ENCODE measurements at places on chromosomes 6 and 20.
A peak's percentile ranks its signal among the peaks of the same experiment; 100 is the strongest.

DNA sequence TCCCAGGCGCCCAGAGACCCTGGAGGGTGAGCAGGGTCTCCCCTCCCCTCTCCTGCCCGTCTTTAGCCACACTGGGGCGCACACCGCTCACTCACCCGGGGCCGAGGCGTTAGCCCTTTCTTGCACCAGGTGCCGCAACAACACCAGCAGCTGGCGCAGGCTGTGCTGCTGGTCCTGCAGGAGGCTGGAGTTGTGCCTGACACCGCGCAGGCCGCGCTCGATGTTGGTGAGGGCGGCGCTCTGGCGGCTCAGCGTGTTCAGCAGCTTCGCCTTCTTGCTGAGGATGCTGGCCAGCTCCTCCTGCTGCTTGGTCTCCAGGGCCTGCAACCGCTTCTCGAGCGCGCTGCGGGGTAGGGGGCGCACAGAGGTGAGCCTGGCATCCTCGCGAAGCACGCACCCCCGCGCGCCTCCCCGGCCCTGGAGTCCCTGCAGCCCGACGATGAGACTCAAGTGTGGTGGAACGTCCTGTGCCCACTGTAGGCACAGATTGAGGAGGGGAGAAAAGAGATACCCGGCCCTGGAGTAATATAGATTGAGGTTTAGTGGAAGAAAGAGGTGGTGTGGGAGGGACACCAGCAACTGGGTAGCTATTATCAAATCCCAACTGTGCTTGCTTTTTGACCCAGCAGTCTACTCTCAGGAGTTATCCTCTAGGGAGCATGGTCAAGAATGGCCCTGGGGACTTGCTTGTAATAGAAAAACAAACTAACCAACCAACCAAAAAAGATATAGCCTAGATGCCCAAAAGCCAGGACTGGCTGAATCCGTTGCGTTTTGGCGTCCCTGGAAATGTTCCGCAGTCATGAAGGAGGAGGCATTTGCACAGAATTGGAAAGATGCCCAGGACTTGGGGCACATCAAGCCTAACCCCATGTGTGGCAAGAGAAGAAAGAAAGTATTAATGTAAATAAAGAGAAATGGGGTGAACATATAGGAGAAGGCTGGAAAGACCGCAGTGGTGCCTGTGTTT lies 30.9 kb downstream of the ANGPT4 start:
- H3K4me1 ChIP-seq, result no peaks in the 10 kb centered on the region
- peak; percentile 77 for DNase-seq
- no peaks in the 10 kb centered on the region for H3K27me3 ChIP-seq
- H3K4me3 ChIP-seq, result no peak overlapping the region

DNA sequence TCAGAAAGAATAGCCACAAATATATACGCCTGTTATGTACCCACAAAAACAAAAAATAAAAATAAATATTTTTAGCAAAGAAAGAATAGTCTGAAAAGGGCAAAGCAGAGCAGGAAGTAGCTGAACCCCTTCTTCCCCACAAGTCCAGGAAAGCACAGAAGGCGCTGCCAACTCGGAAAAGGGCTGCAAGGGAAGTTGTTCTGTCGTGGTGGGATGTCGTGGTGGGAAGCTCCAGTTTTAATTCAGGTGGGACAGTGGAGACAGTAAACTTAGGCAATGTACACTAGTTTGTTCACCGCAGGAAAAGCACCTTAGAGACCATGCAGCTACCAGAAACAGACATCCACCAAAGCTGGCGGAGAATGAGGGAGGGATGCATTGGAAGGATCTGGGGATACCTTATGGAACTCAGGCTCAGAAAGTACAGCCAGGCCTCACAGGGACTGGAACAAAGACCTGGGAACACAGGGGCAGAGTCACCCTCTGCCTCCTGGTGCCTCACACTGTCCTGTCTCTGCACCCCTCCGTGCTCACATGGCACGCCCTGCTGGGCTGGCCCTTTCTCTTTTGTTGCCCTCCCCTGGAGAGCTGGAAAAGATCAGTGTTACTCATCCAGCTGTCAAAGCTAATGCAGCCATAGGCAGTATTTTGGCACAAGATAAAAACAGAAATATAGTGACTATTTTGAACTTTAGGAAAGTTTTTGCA lies 3.3 kb upstream of the APMAP start:
- no peak for DNase-seq
- H3K27me3 ChIP-seq, result no peaks in the 10 kb centered on the region
- no peaks in the 10 kb centered on the region for H3K36me3 ChIP-seq
- H3K27ac ChIP-seq, result no peak overlapping the region
- H3K4me3 ChIP-seq, result no peak overlapping the region
- 0 out of 2 replicates have a peak, but pooled peaks cover 1% of the 10 kb centered on the region for H3K4me1 ChIP-seq

DNA sequence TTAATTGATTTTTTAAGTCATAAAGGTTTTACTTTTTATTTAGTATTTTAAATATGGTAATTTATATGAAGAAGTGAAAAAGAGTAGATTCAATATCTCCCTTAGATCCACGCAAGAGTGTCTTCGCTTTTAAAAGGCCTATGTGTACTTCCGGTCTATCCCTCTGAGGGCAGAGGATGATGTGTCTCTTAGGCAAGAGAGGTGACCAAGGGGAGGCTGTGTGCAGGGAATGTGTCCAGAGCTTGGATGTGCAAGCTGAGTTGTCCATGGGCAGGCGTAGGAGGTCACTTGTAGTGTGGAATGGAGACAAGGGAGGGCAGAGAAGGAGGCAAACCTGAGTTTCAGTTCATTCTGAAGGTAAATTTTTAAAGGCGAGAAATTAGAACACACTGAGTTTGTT lies 113.9 kb downstream of the CRYBG1 start:
- no peak overlapping the region for H3K4me3 ChIP-seq
- no peaks in the 10 kb centered on the region for H3K27me3 ChIP-seq
- DNase-seq, result no peak
- no peaks in the 10 kb centered on the region for H3K4me1 ChIP-seq
- H3K36me3 ChIP-seq, result no peaks in the 10 kb centered on the region

- no peak overlapping the region for H3K4me3 ChIP-seq
- H3K4me1 ChIP-seq, result 0 out of 2 replicates have a peak, but pooled peaks cover 1% of the 10 kb centered on the region
- DNase-seq, result no peak
- no peak overlapping the region for H3K27ac ChIP-seq
- H3K27me3 ChIP-seq, result no peaks in the 10 kb centered on the region
Measured at GRCh38 chr6:8657522-8657921, 222.2 kb upstream of the SLC35B3 start.

DNA sequence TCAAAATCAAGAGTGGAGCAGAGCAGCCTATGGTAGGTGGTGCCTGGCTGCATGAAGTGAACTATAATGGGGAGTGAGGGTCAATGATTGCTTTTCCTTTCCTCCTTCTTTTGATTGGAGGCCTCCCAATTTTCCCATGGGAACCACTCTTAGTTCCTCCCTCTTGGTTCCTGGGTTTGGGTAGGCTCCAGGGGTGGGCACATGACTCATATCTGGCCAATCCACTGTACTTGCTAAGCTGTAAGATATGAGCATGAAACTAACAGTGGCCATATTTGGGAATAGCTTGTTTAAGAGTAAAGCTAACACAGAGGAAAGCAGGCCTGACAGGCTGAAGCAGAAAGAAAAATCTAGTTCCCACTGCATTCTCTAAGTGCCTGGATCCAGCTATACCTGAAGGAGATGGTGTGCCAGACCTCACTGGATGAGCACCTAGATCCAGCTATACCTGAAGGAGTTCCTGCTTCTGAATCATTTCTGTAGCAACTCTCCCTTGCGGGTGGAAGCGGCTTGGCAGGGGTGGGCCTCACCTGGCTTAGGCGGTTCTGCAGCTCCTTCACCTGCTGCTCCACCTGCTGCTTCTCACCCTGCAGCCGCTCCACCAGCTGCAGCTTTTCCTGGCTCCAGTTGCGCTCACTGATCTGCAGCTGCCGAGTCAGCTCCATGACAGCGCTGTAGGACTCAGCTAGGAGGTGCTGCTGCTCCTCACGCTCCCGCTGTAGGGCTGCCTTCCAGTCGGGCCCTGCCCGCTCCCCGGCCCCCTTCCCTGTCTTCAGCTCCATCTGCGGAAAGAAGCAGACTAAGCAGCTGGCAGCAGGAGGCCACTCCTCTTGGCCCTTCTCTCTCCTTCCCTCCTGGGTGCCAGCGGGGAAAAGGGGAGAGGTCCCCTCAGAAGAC lies 29.0 kb upstream of the DSN1 start:
- peaks cover 9% of the 10 kb centered on the region for H3K36me3 ChIP-seq
- H3K4me1 ChIP-seq, result no peaks in the 10 kb centered on the region
- no peak overlapping the region for H3K27ac ChIP-seq
- no peaks in the 10 kb centered on the region for H3K27me3 ChIP-seq

DNA sequence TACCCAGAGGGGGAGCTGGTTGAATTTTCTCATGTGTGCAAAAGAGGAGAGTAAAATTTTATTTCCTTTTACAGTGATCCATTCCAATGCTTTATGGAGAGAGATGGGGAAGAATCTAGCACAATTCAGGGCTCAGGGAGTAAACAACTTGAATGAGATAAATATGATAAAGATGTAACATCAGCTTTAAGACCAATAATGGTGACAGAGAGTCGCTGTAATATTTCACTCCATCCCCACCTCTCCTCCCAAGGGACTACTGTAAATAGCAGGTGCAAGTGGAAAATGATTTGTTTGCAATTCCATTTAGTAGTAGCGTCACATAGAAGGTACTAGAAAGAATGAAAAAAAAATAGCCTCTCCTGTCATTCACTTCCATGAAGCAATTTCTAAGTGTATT lies 4.8 kb downstream of the CRISP3 start:
- no peak overlapping the region for H3K4me3 ChIP-seq
- H3K27me3 ChIP-seq, result no peaks in the 10 kb centered on the region
- H3K36me3 ChIP-seq, result no peaks in the 10 kb centered on the region
- H3K27ac ChIP-seq, result no peak overlapping the region
- DNase-seq, result no peak
- H3K4me1 ChIP-seq, result no peaks in the 10 kb centered on the region

- H3K36me3 ChIP-seq, result no peaks in the 10 kb centered on the region
- no peaks in the 10 kb centered on the region for H3K4me1 ChIP-seq
- no peak overlapping the region for H3K4me3 ChIP-seq
- H3K27ac ChIP-seq, result no peak overlapping the region
Measured at GRCh38 chr20:60048634-60049521, 90.7 kb downstream of the CDH26 start.

DNA sequence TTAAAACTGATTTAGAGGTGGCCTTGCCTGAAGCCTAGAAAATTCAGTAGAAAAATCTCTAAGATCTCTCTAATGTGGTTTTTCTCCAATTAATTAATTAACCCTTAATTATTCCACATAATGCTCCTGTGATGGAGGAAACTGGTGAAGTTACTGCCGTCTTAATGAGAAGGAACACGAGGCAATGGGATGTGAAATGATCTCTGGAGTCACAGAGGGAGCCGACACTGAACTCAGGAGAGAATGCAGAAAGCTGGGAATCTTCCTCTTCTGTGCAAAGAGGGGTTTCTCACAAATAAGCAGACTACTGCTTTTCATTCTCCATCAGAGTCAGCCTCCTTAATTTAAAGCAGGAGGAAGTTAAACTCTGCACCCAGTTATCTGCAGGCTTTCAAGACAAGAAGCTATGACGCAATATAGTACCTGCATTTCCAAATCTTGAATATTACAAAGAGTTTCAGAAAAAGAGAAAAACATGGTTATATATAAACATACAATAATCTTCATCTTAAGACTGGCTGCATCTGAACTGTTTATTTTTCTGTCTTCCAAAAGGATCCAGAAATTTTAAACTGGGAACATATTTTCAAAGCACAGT lies 18.1 kb upstream of the SNRPB2 start:
- peaks cover 2% of the 10 kb centered on the region for H3K4me1 ChIP-seq
- no peak overlapping the region for H3K27ac ChIP-seq
- no peaks in the 10 kb centered on the region for H3K36me3 ChIP-seq
- no peak for DNase-seq

- DNase-seq, result peak; percentile 29
- H3K36me3 ChIP-seq, result no peaks in the 10 kb centered on the region
- H3K4me1 ChIP-seq, result peaks cover 2% of the 10 kb centered on the region
- H3K27ac ChIP-seq, result no peak overlapping the region
- H3K4me3 ChIP-seq, result no peak overlapping the region
- H3K27me3 ChIP-seq, result no peaks in the 10 kb centered on the region
Measured at GRCh38 chr6:3825331-3825831, 23.8 kb upstream of the FAM50B start.

DNA sequence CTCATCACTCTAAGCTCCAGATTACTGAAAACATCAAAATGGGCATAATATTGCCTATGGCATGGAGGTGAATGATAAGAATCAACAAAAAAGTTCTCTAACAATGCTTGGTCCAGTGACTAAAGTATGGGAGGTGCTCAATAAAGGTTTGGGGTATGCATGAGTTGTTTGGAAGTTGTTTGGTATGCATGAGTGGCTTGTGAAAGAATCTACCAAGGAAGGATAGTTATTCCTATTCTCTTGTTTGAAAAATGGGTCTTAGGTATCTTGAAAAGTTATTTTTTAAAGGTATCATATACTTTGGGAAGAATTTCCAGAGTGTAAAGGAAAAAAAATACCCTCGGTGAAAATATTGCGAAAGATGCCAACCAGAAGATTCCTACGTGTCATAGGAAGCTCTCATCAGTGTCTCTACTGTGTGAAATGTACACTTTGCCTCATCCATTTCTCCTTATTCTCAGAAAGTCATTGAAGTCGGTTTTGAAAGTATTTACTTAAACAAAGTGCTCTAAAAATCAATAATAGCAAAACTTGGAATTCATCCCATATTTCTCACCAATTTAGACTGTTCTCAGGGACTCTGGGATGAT lies 449.8 kb downstream of the ADGRB3 start:
- no peak overlapping the region for H3K27ac ChIP-seq
- H3K27me3 ChIP-seq, result no peaks in the 10 kb centered on the region
- no peaks in the 10 kb centered on the region for H3K36me3 ChIP-seq
- H3K4me3 ChIP-seq, result no peak overlapping the region
- H3K4me1 ChIP-seq, result no peaks in the 10 kb centered on the region

DNA sequence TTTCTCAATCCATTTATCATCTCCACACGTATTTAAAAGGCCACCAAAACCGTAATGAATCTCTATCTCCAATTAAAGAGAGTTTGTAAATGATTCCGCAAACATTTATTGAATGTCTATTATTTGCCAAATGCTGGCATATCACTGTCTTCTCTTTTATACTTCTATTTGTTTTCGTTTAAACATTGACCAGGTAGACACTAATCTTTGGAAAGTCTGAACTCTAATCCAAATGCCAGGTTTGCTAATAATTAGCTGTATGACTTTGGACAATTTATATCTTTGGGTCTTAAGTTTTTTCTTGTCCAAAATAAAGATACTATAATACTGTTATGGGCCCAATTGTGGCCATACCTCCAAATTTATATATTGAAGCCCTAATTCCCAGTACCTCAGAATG lies 299.2 kb upstream of the TBX18 start:
- DNase-seq, result no peak
- H3K27me3 ChIP-seq, result no peaks in the 10 kb centered on the region

DNA sequence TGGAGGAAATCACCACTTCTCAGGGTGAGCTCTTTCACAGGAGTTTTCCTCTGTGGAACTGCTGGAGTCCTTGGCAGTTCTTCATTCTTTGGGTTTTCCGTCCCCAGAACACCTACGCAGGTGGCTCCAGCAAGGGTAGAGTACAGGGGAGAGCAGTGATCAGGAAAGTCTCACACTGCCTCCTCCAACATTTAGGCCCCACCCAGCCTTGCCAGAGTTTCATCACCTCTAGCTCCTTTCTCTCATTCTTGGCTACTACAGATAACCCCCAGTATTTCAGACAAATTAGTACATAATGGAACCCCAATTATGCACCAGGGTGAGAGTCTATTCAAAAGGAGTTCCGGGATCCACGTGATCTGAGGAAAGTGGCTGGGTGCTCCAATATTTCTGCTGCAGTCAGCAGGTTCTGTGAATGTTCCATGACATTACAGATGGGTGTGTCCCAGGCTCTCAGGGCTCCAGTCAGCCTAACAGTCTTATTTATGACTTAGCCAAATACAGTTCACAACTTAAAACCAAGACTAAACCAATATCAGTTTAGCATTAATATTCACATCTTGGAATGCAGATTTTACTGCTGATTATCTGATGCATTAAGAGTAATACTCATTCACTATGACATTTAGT lies 44.6 kb downstream of the GPR63 start:
- no peaks in the 10 kb centered on the region for H3K36me3 ChIP-seq
- no peak overlapping the region for H3K27ac ChIP-seq
- no peaks in the 10 kb centered on the region for H3K4me1 ChIP-seq
- DNase-seq, result no peak
